ENCODE measurements at places on chromosomes 13 and 19.

- DNase-seq = no peak
Measured at GRCh38 chr13:43303033-43303729, 279.8 kb downstream of the DNAJC15 start.

GRCh38 chr19:43450545-43450997, 14.8 kb downstream of the LYPD3 start:
- no peak for DNase-seq

GRCh38 chr13:88086577-88086976, 415.4 kb downstream of the SLITRK5 start:
- no peak for DNase-seq

DNA sequence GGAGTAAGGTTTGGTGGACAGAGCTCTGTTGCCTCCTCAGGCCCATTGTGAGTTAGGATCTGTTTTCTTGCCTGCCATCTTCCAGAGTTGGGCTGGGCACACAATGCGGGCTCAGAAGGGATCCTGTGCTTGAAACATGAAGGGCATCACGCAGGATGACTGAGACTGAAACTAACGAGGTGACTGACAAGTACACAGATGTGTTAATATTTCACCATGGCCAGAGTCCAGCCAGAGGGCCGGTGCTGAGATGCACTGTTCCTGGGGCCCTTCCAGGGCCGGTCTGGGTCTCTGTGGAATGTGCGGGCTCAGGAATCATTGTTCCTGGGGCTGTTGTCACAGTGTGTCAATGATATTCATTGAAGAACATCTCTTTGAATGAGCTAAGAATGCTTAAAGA, 163.7 kb downstream of the URI1 start:
- DNase-seq = no peak

GRCh38 chr19:54462655-54463530, 685 bp downstream of the LENG9 start:
- peak; percentile 83 for DNase-seq

DNA sequence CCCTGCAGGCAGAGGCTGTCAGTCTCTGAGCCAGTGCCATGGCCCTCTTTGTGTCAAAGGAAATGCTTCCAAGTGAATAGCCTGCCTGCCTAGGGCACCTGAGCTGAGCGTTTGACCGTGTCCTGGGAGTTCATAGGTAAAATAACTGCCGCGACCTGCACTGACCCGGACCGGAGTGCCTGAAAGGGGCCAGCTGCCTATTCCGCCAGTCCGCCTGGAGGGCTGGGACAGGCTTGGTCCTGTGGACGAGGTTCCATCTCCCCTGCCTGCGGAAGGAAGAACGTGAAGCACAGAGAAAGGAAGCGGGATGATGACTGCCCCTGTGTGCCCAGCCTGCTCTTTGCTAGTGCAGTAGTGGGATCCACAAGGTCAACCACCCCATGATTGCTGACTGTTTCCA, 17.5 kb upstream of the ZNF492 start:
- no peak for DNase-seq

GRCh38 chr19:10118960-10119359, 739 bp downstream of the EIF3G start:
- no peak for DNase-seq

- no peak for DNase-seq
Measured at GRCh38 chr13:113927661-113928581, 46.0 kb downstream of the C13orf46 start.

DNA sequence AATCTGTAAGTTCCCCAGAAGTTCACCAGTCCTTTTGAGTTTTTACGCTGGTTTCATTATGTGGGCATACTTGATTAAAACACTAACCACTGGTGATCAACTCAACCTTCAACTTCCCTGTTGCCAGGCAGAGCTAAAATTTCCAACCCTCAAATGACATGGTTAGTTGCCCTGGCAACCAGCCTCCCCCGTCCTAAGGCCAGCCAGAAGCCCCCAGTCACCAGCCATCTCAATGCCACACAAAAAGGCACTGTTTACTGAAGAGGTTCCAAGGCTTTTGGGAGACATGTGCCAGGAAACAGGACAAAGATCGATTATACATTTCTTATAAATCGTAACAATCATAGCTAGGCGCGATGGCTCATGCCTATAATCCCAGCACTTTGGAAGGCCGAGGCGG, 1.6 kb downstream of the ZNF649 start:
- DNase-seq = no peak

DNA sequence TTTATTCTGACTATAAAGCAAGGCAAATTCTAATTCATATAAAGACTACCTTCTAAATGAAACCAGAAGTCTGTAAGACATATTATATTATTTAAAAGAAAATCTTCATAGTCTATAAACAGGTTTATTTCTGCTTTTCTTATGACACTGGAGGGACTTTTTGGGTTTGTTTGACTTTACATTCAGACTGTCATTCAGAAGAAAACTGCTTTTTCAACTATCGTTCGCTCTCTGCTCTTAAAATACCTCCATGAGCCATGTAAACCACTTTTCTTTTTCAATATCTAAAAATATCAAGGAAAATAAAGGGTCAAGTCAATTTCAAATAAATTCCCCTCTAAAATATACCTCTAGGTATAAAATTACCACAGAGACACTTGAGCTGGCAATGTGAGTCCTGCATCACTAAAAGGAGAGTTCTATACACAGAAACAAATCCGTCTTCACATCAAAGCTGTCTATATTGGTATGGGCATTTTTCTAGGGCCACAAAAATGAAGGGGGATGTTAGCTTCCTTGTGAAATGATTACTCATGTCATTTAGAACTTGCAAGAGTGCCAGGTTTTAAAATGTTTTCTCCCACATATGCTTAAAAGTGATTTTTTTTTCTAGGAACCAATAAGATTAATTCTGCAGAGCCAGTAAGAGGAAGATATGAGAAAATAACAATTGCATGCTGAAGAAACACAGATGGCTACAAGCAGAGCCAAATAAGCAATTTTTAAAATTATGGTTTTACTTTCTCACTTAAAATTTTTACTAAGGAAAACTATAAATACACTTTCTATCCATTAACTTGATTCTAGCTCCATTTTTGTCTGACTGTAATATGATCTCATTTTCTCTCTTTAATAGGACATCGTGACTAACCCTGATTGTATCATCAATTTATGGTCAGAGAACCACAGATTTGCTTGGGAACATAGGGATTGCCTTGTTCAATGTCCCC, 181.8 kb downstream of the TBC1D4 start:
- DNase-seq = no peak

GRCh38 chr13:53216773-53217172, 188.2 kb downstream of the OLFM4 start:
- DNase-seq = no peak

- DNase-seq = no peak
Measured at GRCh38 chr19:41921577-41922576, 6.4 kb downstream of the ERFL start.

- DNase-seq = no peak
Measured at GRCh38 chr13:24162604-24163003, 2.1 kb downstream of the SPATA13 start.

- no peak for DNase-seq
Measured at GRCh38 chr13:56720841-56721240, 419.9 kb upstream of the PRR20A start.

DNA sequence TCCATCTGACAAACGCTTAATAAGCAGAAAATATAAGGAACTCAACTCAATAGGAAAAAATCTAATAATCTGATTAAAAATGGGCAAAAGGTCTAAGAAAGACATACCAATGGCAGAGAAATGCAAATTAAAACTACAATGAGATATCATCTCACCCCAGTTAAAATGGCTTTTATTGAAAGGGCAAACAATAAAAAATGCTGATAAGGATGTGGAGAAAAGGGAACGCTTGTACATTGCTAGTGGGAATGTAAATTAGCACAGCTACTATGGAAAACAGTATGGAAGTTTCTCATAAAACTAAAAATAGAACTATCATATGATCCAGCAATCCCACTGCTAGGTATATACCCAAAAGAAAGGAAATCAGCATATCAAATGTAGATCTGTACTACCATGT, 508.8 kb upstream of the GPC6 start:
- no peak for DNase-seq

DNA sequence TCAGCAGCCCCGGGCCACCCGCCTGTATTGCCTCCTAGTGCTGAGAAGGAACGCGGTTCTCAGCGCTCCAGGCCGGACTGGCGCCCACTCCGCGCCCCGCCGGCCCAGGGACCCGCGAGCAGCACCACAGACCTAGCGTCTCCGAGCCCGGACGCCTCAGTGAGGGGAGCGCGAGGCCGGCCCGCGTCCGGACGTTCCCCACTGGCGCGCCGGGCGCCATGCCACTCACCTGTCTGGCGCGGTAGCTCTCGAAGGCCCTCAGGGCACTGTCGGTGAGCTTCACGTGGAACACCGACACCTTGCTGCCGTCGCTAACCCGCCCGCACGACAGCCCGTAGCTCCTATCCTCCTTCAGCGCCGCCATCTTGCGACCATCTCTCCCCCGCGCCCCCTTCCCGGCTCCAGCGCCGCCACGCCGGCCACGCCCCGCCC, at the start of gene ELL:
Gene ELL, minus strand, starts transcription at position 379 of the 432 bp plus-strand sequence. Its CDS starts 15 bp downstream, at position 364.
- no peak for DNase-seq

DNA sequence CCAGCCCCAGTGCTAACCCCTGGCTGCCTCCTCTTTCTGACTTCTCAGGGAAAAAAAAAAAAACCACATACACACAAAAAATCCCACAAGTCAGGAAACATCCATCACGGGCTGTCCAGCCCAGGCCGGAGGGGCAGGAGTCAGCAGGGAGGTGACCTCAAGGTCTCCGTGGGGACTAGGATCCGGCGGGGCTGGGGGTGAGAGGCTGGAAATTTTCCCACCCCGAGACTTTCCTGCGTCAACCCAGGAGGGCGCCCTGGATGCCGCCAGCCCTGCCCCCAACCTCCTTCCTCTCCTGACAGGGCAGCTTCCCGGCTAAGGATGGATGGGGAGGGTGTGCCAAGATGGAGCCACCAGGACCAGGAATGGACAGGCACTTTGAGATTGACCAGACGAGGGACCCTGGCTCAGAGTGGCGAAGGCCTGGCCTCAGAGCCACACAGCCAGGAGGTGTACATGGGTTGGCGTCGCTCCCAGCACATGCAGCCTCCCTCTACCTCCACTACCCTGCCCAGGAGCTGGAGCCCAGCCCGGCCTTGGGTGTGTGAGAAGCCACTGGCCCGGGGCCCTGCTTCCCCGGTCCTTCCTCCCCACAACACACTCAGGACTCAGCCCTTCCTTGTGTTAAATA, 33.3 kb downstream of the BLOC1S3 start:
- DNase-seq = no peak

- peak; percentile 74 for DNase-seq
Measured at GRCh38 chr19:16382775-16383543, 58.3 kb downstream of the KLF2 start.

DNA sequence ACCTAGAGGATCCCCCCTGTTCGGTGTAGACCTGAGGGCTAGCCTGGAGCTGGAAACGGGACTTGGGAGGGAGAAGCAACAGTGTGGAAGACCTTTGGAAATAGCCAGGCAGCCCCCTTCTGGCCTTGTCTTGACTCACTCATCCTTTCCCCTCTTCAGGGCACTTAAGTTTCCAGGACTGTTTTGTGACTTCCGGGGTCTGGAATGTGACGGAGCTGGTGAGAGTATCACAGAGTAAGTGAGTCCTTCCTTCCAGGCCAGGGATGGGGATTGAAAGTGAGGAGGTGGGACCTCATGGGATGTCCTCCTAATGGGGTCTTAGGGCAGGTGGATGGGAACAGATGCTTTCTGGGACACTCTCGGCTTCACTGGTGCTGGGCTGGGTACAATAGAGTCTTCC, 29.4 kb downstream of the LYL1 start:
- no peak for DNase-seq

DNA sequence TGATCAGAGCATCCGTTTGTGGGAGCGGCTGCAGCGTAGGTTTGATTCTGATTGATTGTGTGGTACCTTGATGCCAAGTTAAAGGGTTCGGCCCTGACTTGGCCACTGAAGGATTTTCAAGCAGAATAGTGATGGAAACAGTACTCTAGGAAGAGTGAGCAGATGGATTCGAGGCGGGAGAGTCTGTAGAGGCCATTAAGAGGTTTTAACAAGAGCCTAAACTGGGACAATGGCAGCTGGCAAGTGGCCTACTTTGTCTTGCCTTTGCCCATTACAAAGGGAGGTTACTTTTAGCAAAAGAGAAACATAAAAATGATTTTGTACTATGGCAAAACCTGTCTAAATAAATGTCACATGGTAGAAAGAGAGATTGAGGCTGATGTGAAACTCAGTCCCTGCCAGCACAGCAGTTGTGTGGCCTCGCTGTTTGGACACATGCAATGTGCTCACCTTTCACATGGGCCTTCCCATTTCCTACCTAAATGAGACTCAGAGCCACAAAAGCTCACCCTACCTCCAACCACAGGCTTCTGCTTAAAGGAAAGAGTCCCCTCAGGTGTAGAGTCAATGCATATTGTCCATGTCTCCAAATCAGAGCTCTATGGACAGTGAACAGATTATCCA, 62.4 kb upstream of the RAP2A start:
- DNase-seq = no peak

- no peak for DNase-seq
Measured at GRCh38 chr19:1699998-1700732, 47.8 kb upstream of the TCF3 start.

DNA sequence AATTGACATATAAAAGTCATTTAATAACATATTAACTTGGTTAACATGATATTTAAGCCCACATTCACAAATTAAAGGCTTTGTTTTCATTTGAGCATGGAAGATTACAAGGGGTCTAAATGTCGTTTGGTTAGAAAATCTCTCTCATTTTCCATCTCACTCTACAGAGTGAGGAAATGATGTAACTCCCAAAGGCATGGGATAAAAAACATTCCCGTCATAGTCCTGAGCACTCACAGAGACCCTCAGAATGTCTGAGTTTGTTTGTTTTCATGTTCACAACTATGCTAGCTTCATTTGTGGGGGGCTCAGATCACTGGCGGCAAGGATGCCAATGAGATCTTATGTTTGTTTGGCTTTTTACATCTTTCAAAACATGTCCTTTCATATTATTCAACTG, 307.5 kb downstream of the TBC1D4 start:
- DNase-seq = no peak

- DNase-seq = no peak
Measured at GRCh38 chr13:22945321-22946226, 235.2 kb upstream of the SGCG start.

GRCh38 chr19:36331353-36332228, 47.4 kb downstream of the ZFP14 start:
- peak; percentile 87 for DNase-seq

DNA sequence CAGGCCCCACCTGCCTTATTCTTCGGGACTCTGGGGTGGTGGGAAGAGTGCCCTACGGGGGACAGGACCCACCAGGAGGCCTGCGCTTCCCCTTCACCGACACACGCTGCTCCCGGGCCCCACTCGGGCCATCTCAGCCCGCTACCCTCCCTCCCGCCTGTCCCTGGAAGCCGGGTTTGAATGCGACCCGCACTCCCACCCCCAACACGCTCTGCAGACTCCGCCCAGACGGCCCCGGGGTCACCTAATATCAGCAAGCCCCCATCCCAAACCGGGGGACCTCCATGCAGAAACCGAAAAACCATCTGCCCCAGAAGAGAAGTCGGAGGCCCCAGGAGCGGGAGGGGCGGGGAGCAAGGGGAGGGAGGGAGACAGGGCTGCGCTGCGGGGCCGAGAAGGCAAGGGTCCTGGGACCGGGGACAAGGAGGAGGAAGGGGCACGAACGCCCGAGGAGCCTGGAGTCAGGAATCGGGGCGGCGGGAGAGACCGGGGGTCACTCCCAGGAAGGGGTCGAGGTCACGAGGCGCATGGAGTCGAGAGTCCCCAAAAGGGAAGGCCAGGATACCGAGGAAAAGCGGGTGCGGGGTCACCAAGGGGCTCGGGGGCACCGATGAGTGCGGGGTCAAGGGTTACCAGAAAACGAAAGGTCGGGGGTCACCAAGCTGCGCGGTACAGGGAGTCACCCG, 766 bp downstream of the SBNO2 start:
- DNase-seq = no peak

Data from GM06990 (cell line).